ENCODE measurements at places on chromosomes 12 and 14.

DNA sequence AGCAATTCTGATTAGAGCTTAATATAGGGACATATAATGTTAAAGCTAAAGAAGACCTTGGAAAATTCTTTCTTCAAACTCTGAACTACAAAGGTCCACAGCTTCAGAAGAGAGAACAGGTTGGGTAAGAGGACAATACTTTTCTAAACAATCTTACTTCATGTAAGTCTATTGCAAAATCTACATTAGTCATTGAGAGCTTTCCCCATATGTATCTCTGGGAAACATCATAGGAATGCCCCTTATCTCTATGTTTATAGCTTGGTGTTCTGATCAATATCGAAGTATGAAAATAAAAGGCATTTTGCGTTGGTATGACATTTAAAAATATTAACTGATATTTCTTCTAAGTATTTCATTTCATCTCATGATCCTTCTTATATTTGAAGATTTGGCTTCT lies 962.6 kb downstream of the AACS start:
- DNase-seq, result no peak

- DNase-seq, result peak; percentile 9
Observed at GRCh38 chr12:95918194-95918993, 24.0 kb downstream of the CCDC38 start.

GRCh38 chr12:63319386-63319785 lies 168.4 kb upstream of the AVPR1A start:
- peak; percentile 30 for DNase-seq

DNA sequence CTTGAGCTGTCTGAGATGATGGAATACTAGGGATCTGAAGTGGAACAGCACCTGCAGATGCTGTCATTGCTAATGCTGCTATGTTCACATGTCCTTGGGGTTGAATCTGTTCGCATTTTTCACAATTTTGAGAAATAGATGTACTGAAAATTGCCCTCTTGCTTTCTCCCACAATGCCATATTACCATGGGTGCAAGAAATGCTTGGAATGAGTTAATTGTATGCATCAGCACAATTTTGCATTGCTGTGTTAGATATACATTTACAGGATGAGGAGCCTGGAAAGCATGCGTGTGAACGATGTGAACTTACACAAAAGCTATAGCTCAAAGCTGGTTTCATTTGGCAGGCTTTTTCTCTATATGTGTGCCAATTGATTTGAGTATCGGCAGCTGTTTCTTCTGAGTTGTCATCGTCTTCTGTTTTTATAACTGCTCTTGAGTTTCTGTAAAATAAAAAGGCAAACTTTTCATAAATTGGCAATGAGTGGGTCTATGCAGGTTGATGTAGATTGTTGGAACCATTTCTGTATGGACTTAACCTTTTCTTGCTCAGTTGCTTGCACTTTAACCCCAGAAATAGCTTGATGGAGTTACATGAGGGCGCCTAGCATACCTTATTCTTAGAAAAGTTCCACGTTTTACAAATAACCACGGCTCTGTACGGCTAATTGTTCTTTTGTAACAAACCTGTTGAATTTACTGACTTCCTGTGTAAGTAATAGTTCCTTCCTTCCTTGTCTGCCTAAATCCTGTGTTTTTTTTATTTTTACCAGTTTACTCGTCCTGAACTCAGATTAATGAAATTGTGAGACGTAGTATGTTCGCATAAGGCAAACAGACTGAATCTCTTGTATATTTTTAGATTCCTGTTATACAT lies 105.9 kb downstream of the FGD4 start:
- DNase-seq, result peak; percentile 62

DNA sequence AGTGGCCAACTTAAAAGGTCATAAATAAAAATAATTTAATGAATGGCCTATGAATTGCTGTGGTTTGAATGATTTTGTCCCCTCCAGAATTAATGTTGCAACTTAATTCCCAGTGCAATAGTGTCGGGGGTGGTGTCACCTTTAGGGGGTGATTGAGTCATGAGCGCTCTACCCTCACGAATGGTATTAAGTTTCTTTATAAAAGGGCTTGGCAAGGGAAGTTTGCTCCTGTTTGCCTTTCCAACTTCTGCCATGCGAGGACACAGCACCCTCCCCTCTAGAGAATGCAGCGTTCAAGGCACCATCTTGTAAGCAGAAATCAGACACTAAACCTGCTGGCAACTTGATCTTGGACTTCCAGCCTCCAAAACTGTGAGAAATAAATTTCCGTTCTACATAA lies 253.3 kb downstream of the ATXN7L3B start:
- no peak for DNase-seq

Measured in trophoblast cell (in vitro differentiated cells and primary cell).